ENCODE measurements at places on chromosomes 13 and 19.

GRCh38 chr19:18464646-18465045 is 26.7 kb upstream of the ISYNA1 start:
- DNase-seq = no peak

- DNase-seq = no peak
Measured at GRCh38 chr19:3694361-3695123, 5.7 kb downstream of the PIP5K1C start.

GRCh38 chr13:114009590-114010400 is 35.9 kb upstream of the C13orf46 start:
- DNase-seq = no peak

GRCh38 chr13:103067751-103068555 is 1.7 kb upstream of the SLC10A2 start:
- DNase-seq = no peak
